Activated T-cell treated with anti-CD3 and anti-CD28 coated beads, Interleukin-2, amount 50 U/mL, for 24 hours (primary cell): ENCODE measurements at places on chromosomes 6 and 20.

GRCh38 chr6:34973547-34974248 lies 84.6 kb downstream of the ANKS1A start:
- DNase-seq = no peak

GRCh38 chr20:41139227-41140093 lies 2.1 kb downstream of the PLCG1 start:
- DNase-seq = no peak

- DNase-seq = no peak
Measured at GRCh38 chr6:25463441-25463840, 184.3 kb downstream of the CARMIL1 start.

DNA sequence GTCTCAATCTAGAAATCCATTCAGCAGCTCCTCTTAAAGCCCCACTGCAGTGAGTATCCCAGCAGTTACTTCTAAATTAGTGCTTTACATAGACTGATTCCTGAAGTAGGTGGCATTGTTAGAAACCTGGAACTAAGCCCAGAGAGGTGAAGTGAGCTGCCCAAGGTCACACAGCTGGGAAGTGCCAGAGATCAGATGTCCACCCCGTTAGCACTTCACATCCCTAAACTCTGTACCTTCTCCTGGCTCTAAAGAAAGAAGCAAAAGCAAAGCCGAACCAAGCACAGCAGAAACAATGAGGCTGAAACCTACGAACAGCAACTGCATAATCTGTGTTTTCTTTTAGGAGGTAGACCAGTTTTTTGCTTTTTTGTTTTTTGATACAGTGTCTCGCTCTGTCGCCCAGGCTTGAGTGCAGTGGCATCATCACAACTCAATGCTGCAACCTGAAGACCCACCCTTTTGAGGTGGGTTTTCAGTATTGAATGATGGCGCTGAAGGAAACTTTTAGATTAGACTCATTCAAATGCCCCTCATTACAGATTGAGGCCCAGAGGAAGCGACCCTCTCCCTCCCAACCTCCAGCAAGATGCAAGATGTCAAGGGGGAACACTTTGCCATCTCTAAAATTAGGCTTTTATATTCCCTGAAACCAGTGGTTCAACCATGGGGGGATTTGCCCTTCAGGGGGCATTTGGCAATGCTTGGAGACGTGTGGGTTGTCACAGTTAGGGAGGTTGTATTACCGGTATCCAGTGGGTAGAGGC lies 3.2 kb upstream of the ZMYND8 start:
- DNase-seq = no peak
